ENCODE measurements at places on chromosomes 1 and 21. TPM values are rescaled to one million over a fixed set of nuclear protein-coding genes. Genes with fewer than 3 reads are reported as not detected.

Gene MYOG
- not detected for total RNA-seq

Gene CD1C
- total RNA-seq = not detected

Gene IER5
- 37.0 TPM for total RNA-seq

Gene KIAA1614
- 3.9 TPM for total RNA-seq

Gene KLF17
- 0.33 TPM for total RNA-seq

Gene FAM177B
- not detected for total RNA-seq

Gene FAM167B
- 53.0 TPM for total RNA-seq

Gene HHIPL2
- total RNA-seq = 1.0 TPM

Gene FHAD1
- 28.3 TPM for total RNA-seq
